Pancreas (tissue), 10 donors: ENCODE measurements at places on chromosomes 16 and 17.

- DNase-seq, result no peak
Observed at GRCh38 chr16:645852-646678, 3.1 kb upstream of the WDR90 start.

DNA sequence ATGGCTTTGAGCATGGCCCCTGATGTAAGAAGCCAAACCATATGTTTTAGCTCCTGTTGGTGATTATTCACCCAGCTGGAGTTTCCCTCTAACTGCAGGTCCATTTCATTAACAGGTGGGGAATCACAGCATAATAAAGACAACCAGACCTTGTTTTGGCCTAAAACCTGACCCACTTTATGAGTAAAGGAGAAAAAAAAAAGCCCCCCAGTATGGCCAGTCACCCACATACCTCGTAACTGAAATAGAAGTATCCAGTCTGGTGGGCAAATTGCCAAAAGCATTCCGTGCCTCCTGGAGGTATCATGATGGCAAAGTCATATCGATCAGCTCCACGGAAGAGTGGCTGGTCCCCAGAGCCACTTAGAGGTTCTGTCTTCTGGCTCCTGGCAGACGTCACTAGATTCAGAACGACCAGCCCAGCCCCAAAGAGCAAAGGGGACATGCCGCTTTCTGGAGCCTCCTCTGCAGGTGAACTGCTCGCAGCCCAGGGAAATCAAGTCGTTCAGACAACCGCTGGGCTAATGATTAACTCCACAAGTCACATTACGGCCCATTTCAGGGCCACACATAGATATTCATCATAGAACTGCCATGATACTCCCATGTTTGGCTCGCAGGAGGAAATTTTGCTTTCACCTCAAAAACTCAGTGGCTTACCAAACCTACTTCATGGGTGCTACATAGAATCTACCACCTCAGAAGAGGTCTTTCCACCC is at the start of gene TMED6:
Gene TMED6 (minus strand): TSS at position 478 of the 719 bp plus-strand sequence. CDS start 33 bp downstream, at position 445.
- DNase-seq, result peak; percentile 73

DNA sequence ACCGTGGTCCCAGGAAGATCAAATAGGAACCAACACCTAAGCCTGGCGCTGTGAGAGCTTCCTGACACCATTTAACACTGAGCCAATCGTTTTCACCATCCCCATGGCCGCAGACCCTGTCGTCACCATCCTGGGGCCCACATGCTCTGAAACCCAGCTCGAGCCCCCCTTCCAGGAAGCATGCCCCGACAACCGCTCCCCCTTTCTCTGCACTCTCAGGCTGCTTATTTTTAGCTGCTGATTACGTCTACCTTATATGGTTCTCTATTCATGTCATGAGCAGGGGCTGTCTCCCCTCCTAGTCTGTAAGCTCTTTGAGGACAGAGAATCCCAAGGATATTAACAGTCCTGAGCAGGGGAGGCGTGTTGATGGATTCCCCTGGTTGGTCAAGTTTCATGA is 10.5 kb downstream of the SRL start:
- no peak for DNase-seq

DNA sequence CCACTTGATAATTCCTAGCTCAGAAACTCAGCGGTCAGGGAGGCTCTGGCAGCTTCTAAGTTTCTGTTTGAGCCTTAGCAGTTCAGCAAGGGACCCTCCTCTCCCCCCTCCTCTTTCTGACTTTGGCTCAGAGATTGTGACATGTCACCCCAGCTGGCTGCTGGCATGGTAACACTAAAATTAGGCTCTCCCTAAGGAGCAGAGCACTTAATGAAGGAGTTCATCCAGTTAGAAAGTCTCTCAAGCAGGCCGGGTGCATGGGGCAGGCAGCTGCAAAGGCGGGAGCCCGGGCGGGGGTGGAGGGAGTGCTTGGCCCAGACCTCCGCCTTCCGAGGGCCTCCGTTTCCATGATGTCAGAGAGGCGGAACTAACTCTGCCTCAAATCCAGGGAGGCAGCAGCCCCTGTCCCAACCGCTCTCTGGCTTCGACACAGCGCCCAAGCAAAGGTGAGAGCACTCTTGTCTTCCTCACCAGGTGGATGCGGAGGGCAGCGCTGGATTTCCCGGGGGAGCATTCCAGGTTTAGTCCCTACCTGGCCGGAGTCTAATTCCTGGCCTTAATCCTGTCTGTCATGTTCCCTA is 128.0 kb upstream of the PLCG2 start:
- DNase-seq, result peak; percentile 35

GRCh38 chr17:17508646-17509591 is 12.7 kb upstream of the RASD1 start:
- DNase-seq, result no peak

DNA sequence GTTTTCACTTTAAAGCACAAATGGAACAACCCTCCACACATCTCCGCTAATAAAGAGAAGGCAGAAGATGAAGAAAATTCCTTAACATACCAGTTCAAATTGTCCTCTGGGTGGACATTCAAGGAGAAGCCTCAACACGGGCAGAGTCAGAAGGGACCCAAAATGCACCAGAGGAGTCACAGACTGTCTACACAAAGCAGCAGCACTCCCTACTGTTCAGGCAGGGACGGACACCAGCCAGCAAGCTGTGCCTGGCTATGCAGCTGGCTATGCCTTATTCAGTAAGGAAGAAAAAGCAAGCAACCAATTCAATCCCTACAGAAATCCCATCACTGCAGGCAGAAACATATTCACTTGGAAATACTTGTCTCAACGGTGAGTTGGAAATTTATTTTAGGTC is 8.1 kb downstream of the DNAJC7 start:
- DNase-seq, result no peak

DNA sequence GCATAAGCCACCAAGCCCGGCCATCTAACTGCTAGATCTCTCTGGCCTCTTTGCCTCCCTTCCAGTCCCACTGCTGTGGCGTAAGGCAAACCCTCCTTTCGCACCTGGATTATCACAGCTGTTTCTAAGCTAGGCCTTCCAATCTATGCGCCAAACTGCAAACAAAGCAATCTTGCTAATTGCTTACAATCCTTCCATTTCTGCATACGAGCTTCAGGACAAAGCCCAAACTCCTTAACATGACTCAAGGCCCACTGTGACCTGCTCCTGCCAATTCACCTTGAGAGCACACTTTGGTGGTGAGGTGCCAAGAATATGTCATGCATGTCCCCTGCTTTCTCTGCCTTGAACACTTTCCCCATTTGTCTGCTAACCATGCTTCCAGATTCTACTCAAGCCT is 6.0 kb upstream of the ARL5C start:
- peak; percentile 52 for DNase-seq

GRCh38 chr17:676060-676700 is 38.5 kb downstream of the VPS53 start:
- DNase-seq, result no peak

DNA sequence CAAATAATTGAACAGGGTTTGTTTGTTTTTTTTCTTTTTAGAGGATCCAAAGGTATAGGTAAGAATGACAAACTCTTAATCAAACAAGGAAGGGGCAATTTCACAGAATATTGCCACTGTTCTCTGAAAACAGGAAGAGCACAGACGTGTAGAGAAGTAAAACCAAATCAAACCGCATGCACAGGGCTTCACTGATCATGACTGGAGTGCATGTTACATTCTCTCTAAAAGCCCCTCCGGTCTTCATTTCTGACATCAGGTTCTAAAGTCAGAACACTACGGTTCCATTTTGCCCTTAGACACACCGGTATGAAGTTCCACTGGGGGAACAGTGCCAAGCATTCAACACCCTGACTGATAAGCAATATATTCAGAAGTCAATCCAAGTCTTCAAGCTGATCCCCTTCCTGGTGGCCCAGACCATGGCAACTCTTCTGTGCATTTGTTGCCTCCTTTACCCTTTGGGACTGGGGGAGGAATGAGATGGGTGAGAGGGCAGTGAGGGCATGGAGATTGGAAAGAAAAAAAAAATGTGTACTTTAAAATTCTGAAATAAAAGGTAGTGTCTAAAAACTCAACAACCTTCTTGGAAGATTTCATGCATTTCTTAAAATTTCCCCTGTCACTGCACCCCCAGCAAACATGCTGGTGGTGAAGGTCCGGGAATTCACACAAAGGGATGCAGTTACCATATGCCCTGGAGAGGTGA is 1.4 kb downstream of the MMD start:
- no peak for DNase-seq

GRCh38 chr17:31355935-31356334 is 34.5 kb upstream of the EVI2A start:
- DNase-seq, result no peak

DNA sequence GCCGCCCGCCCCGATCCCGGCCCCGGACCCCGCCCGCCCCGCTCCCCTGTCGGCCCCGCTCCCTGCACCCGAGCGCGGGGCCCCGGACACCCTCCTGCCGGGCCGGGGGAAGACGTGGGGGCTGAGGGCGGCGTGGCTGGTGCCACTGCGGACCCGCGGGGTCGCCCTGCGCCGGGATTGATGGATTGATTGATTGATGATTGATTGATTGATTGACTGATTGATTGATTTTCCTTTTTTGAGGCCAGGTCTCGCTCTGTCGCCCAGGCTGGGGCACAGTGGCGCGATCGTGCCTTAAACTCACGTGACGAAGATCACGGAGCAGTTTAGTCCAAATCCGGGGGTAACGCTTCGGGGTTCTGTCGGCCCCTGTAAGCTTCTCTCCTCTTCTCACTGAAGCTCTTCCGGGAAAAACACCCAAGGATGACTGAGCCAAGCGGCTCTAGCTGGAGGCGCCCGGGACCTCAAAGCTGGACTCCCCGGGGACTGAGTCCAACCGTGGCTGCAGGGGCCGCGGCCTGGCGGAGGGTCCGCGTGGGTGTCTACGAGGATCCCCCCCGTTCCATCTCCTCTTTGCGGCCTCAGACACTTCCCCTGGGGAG is 40.2 kb upstream of the BHLHA9 start:
- DNase-seq, result no peak

DNA sequence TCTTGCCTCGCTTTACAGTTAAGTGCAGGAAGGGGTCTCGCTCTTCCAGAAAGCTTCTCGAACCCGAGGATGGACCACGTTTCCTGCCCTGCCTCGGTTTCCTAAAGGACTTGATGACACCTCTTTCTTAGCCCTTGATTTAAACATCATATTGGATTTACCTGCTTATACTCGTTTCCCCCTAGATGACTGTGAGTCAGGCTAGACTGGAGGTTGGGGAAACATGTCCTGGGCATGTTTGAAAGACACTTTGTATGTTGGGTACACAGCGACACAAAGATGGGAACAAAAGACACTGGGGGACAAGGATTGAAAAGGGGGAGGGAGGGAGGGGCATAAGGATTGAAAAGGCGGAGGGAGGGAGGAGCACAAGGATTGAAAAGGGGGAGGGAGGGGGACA is 30.0 kb downstream of the SDK2 start:
- DNase-seq, result no peak

- DNase-seq, result no peak
Observed at GRCh38 chr17:32558326-32558955, 71.6 kb downstream of the CDK5R1 start.

DNA sequence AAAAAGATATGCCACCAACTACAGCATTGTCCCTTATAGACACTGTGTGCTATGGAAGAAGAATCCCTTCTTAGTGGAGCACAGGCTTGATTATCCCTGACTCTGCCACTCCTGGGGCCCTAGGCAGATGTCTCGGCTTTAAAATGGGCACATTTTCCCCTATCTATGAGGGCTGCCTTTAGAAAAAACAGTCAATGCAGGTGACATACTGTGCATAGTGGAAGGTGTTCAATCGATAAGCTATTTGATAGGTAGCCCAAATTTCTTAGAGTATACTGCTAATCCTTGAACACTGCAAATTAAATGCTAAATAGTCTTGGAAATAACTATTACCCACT is 64.4 kb downstream of the PARN start:
- no peak for DNase-seq

DNA sequence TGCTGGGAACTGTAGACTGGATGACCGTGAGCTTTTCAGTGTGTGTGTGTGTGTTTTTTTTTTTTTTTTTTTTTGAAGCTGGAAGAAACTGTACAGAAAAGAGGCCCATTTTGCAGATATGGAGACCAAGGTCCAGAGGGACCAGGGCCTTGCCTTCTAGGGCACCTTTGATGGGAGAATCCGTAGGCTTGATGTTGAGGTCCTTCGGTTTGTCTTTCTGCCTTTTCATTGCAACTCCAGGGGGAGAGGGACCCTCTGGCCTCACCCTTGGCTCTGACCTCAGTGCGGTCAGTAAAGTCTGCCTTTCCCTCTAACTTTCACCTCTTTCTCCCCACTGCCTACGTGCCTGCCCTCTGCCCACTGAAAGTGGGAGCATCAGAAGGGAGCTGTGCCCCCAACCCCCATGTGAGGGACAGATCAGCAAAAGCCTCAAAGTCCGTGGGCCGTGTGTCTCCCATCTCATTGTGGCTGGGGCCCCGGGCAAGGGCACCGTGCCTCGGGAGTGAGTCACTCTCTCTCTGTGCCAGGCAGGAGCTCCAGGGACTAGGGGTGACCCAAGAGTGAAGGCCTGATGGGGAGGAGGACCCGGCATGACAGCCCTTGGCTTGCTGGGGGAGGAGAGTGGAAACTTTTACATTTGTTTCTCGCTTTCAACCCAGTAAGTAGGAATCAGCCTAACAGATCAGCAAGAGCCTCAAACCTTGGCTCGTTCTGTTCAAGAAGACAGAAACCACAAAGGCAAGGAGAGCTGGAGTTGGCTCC is 123.6 kb downstream of the CMIP start:
- peak; percentile 59 for DNase-seq

- DNase-seq, result peak; percentile 39
Observed at GRCh38 chr17:27430882-27431491, 25.3 kb upstream of the KSR1 start.

DNA sequence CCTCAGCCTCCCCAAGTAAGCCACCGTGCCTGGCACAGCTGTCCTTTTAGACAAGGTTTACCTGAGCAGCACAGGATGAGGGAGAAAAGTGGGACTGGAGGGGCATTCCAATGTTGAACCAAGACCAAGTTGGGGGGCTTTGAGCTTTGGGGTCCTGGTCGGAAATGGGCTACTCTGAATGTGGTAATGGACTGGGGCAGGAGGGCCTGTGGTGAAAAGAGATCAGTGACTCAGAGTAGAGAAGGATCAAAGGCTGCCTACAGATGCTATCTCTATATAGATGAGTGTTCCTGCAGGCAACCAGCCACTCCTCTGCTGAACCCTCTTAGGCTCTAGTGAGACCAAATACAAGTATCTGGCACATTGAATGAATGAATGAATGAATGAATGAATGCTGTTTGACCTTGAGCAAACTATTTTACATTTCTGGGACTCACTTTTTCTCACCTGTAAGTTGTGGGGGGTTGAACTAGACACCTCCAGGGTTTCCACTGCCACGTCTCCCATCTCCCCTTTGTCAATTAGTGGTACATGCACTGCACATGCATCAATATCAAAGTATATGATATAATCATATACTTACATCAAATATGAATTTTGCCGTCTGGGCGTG is 26.3 kb upstream of the ETV4 start:
- no peak for DNase-seq

- DNase-seq, result no peak
Observed at GRCh38 chr16:58044266-58045019, 18.9 kb downstream of the MMP15 start.

DNA sequence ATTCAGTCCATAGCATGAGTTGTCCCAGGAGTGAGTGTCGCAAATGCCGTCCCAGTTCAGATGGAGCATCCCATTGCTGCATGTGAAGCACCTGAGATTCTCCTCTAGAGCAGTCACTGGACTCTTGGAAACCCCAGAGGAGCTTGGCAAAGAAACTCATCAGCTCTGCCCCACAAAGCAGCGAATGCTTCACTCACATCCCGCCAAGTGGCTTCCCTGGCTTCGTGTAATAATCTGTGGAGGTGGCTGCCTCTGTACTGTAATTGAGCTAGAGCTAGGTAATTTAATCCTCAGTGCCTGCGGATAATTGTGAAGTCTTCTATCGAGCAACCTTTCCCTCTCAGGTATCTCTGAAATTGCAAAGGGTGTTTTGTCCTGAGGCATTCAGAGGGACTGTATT is 107.1 kb downstream of the SNX29 start:
- no peak for DNase-seq
